ENCODE measurements at places on chromosomes 2 and 18.

DNA sequence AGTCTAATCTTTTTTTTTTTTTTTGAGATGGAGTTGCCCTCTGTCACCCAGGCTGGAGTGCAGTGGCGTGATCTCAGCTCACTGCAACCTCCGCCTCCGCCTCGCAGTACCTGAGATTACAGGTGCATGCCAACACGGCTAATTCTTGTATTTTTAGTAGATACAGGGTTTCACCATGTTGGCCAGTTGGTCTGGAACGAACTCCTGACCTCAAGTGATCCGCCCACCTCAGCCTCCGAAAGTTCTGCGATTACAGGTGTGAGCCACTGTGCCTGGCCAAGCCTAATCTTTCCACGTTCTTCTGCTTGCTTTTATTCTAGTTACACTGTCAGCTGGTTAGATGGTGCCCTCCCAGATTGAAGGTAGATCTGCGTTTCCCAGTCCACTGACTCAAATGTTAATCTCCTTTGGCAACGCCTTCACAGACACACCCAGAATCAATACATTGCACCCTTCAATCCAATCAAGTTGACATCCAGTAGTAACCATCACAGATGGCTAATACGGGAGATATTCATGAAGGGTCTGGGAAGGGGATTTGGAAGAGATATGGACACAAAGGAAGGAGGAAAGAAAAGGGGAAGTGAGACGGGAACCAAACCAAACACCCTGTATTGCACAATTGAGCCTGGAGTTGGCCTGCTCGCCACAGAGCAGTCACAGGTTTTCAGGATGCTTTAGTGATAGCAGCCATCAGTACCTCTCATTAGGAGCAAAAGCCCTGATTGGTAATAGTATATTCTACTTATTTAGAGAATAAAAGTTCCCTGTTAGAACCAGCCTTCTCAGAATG lies 229.8 kb downstream of the PIK3C3 start:
- no peak for DNase-seq

DNA sequence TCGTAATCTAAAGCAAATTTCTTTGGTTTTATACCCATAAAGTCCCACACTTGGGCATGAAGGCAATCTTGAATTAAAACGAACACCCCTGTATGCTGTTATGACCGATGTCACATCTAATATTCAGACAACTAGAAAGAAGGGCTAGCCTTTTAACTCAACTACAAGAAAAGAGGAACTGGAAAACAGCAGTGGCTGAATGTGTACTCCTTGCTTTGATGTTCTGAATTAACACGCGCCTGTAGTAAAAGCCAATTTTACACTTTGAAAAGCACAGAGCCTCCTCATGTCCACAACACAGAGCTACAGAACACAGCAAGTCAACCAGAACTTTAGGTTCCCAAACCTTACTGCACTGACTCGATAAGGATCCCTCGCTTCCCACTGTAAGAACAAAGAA lies 147.6 kb downstream of the HDAC4 start:
- DNase-seq: no peak

DNA sequence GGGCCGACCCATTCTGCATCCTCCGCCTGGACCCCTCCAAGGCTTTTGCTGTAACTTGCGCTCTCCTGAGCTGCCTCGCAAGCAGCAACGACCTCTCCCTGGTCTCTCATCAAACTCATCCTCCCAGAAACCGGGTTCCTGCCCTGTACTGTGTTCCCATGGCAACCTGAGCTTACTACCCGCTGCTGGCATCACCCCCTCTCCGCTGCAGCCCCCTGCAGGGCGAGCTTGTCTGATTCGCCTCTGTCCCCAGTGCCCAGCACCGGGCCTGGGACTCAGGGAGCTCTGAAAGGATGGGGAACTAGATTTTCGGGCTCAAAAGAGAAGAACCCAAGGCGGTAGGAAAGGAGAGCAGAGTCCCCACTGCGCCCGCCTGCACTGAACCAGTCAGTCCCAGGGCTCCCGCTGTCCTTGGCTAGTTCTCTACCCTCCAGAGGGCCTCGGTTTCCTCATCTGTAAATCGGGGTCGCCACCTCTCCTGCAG lies 463 bp downstream of the HS1BP3 start:
- no peak for DNase-seq

GRCh38 chr2:24107-24506 lies 22.2 kb downstream of the FAM110C start:
- DNase-seq: no peak

- DNase-seq: no peak
These were observed 49.1 kb upstream of the ZNF638 start for GRCh38 chr2:71282493-71282892.

DNA sequence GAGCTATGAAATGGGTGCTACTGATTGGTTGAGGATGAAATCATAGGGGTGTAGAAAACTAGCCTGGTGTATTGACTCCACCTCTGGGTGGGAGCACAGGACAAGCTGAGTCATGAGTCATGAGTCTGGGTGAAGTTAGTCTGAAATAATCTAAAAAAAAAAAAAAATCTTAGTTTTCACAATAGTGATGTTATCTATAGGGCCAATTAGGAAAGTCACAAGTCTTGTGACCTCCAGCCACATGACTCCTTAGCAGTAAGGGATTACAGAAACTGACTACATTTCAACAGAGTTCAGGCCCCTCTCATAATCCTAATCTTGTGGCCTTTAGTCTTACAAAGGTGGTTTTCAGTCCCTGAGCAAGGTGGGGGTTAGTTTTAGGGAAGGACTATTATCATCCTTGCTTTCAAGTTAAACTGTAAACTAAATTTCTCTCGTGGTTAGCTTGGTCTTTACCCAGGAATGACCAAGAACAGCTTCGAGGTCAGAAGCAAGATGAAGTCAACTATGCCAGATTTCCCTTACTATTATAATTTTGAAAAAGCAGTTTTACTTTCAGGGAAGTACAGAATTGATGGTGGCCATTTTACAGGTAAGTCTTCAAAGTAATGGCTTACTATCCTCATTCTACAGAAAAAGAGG lies 338.0 kb upstream of the GYPC start:
- DNase-seq: no peak

GRCh38 chr2:107738266-107738665 lies 88.4 kb upstream of the RGPD4 start:
- no peak for DNase-seq

Measured in activated naive CD4-positive, alpha-beta T cell (primary cell).